Transverse colon (tissue), 4 donors: ENCODE measurements at places on chromosomes 1 and 21. TPM values are rescaled to one million over a fixed set of nuclear protein-coding genes. Genes with fewer than 3 reads are reported as not detected.

The LEPR gene
- 0.37 TPM for total RNA-seq

The ENAH gene
- 18.9 TPM for total RNA-seq

- DNase-seq: no peak
Observed at GRCh38 chr1:181538836-181539235, 55.5 kb downstream of the CACNA1E start.

DNA sequence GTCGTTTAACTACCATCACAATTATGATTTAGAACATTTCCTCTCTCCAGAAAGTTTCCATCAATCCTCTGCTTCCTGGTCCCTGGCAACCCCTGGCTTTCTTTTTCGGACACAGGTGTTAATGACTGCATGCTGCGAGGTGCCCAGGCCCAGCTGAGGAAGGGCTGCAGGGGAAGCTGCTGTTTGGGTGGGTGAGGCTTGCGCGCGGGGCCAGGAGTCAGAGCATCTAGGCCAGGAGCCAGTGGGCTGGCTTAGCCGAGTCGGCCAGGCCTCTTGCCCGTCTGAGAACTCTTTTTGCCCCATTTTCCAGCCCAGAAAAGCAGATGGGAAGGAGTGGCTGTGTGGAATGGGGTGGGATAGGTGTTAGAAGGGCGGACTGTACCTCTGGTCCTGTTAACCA, 51.5 kb downstream of the NAV1 start:
- no peak for DNase-seq

The CR1L gene
- total RNA-seq: not detected

DNA sequence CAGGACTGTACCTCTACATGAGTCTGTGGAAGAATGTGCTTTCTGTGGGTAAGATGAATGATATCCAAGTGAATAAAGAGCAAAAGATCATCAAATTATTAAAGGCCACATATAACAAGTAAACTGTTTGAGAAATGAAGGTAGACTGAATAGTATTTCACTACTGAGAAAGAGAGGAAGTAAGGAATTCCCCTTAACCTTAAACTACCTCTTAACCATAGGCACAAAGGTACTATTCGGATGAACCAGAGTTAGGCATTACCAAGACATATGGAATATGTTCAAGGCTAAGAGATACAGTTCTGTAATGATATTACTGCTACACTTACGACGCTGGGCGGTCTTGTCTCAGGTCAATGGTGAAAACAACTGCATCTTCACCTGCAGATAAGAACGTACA, 25.5 kb downstream of the DCAF8 start:
- DNase-seq: no peak

The KRTAP13-2 gene
- 2.7 TPM for total RNA-seq

DNA sequence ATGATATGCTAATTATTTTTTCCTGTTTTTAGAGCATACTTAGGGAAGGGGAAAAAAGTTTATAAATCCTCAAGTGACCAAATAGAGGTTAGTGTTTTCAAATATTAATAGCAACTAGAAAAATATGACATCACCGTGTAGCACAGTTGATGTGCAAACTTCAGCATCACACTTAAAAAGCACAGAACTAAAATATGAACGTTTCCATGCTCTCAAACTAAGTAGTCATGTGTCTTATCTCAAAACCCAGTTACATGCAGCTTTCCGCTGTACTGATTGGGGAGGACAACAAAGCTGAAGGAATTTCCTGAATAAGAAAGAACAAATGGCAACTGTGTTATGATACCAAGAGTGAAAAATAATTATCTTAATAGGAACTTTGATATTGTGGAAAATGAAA, 903.7 kb downstream of the ADGRL2 start:
- no peak for DNase-seq

- no peak for DNase-seq
Observed at GRCh38 chr1:41592451-41593125, 108.1 kb upstream of the EDN2 start.

The SAMD11 gene
- total RNA-seq: 26.9 TPM

- no peak for DNase-seq
Observed at GRCh38 chr1:115669886-115670285, 28.1 kb downstream of the VANGL1 start.

The S100A6 gene
- 219 TPM for total RNA-seq

DNA sequence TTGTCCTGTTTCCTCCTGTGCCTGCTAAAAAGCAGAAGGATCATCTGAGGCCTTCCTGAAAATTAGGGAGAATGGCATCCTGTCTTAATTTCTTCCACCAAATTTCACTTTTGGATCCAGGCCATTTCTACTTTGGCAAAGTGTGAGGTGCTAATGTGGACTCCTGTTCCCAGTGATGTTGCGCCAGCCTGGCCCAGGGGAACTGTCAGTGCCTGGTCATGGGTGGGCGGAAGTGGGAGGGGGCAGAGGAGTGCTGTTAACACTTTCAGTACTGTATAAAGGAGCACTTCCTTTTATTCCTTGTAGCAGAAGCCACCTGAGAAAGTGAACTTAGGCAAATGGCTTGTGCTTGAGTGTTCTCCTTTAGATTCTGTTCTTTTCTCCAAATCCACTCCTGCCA, 19.9 kb downstream of the ELAPOR1 start:
- no peak for DNase-seq

- peak; percentile 40 for DNase-seq
Observed at GRCh38 chr1:21149430-21149854, 27.3 kb downstream of the EIF4G3 start.

GRCh38 chr1:29592731-29593130, 356.4 kb downstream of the PTPRU start:
- DNase-seq: no peak

- no peak for DNase-seq
Observed at GRCh38 chr1:31670593-31670964, 25.9 kb upstream of the PEF1 start.

- DNase-seq: no peak
Observed at GRCh38 chr1:69475021-69475420, 92.7 kb upstream of the LRRC7 start.

- no peak for DNase-seq
Observed at GRCh38 chr1:54396261-54396933, 9.8 kb downstream of the SSBP3 start.

DNA sequence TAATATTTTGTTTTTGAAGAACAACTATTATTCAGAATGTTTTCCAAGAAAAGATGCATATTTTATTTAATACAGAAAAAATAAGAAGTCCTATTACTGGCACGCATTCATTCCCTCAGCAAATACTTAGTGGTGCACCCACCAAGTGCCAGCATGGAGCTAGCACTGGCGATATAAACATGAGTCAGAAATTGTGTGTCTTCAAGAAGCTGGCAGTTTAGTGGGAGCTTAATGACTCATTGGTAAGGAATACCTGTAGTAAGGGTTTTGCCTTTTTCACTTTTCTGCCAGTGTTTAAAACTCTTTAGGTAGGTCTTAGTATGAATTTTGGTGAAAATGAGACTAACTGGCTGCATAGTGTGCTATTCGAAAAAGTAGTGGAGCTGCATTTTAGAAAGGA, 6.3 kb downstream of the MAGI3 start:
- DNase-seq: no peak
